ENCODE measurements at places on chromosomes 5 and 9.

DNA sequence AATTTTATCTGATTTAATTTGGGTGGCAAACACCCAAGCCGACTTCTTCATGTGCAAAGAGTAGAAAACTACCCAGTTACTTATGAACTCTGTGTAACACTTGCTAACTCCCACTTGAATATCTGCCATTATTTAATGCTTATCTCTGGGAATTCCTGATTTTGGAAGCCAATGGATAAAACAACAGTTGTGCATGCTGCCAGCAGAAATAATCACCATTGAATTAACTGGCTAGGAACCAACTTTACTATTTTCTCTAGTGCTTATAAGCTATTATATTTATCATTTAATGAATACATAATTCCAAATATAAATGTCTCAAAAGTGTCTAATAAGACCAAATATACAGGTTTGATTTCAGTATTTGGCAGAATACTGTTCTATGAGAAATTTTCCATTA, 85.7 kb downstream of the IZUMO3 start:
- no peak for DNase-seq

- DNase-seq, result no peak
Observed at GRCh38 chr5:122501089-122501435, 189.0 kb downstream of the SNCAIP start.

GRCh38 chr9:91814201-91814600, 135.8 kb downstream of the ROR2 start:
- DNase-seq, result no peak

GRCh38 chr9:38059233-38059936, 9.6 kb downstream of the SHB start:
- no peak for DNase-seq

GRCh38 chr5:101942321-101942882, 353.7 kb downstream of the SLCO4C1 start:
- no peak for DNase-seq

- no peak for DNase-seq
Observed at GRCh38 chr9:85940275-85940831, 593 bp upstream of the NAA35 start.

DNA sequence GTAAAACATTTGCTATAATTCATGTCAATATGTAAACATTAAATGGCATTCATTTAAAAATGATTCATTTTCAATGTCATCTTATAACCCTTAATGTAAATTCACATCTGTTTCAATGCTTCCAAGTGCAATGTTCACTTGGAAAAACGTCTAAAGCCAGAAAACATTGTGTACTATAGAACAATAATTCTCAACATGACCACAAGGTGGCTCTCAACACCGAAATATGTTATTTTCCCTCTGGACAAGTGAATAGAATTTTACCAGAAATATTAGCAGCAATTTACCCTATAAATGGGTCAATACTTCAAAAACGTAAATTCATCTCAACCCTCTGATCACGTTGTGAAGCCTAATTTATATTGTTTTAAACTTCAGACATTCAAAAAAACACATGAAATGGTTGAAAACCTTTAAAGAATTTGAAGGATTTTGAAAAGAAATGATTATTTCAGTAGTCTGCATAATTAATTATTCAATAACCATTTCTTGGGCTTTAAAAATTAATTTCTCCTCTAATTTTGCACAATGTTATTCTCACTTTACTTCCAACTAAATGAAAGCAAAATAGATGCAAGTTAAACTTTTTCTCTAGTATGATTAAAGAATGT, 11.0 kb downstream of the CDH10 start:
- no peak for DNase-seq

GRCh38 chr9:7171396-7172153, 413.8 kb downstream of the KDM4C start:
- no peak for DNase-seq

DNA sequence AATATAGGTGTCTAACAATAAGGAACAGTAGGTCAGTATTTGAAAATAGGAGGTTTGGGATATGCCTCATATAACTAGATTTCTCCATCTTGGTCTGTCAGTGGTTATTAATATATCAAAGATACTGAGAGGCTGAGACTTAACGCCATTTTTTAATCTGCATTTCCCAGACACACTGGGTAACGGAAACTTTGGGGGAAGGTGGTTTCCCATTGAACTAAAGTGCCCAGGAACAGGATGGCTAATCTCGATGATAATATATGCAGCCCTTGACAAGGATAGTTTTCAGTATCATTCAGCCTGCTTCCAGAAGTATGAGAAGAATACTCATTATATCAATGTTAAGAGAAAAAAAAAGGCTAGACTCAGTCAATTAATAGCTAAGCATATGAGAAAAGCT, 30.7 kb downstream of the EFNA5 start:
- DNase-seq, result no peak

DNA sequence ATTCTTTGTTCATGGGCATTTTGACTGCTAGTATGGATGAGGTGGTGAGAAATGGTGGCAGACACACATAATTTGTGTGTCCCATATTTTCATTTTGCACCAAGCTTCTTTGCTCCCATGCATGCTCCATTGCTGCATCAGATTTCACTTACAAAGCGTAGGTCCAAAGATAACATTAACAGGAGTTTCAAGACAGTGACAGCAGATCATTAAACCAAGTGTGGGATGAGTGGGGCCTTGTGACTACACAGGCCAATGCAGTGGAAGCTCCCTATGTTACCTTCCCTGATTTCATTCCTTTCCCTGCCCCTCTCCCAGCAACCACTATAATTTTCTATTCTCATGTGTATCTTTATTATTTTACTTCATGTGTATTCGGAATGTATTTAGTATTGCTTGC, 142.0 kb downstream of the AOPEP start:
- DNase-seq, result no peak

DNA sequence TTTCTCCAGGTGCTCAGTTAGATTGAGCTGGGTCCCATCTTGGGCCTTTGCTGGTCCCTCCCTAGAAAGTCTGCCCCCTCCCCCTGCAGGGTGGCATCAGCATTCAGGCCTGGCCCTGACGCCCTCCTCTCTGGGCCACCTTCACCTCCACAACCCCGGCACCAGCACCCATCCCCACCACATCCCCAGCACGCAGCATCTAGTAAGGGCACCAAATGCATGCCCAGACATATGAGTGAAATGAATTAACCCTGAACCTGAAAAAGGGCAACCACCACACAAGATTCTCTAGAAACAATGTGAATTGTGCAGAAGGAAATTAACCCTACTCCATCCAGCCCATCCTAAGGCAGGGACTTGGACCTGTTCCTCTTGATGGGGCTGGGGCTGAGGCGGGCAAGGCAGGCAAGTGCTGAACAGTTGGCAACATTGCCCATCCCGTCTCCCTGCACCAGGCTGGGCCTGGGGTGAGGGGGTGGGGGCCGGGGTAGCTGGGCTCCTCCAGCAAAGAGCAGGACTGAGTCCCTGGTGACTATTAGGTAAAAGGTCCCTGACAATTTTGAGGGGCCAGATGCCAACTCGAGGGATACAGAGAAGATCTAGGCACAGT, 125.9 kb downstream of the KCNIP1 start:
- no peak for DNase-seq

DNA sequence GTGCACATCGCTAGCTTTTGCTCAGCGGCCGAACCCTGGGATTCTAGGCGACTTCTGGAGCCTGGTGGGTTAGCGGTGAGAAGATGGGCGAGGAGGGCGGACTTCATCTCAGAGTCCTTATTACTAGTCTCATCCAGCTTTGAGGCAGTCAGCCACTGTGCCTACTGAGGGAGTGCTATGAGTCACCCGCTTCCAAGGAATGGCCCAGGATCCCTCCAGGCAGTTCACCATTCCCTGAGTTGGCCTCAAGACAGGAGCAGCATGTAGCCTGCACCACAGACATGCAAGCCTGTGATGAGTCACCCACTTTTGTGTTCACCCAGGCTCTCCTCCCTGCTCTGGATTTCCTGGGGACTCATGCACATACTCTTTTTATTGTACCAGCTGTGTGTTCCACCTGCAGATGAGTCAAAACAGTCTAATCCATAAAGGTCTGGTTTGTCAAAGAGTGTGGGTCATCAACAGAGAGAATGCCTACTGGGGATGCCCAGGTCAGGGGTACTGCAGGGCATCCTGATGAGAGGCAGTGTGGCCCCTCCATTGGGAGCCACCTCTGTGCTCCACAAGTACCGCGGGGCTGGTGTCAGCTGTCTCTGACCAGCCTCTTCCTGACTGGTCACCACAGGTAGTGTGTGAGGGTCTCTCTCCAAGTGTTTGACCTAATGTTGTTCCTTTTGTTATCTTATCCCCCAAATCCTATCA, 20.2 kb downstream of the SLC22A5 start:
- DNase-seq, result no peak

GRCh38 chr9:71859939-71860338, 51.1 kb downstream of the ABHD17B start:
- DNase-seq, result no peak

DNA sequence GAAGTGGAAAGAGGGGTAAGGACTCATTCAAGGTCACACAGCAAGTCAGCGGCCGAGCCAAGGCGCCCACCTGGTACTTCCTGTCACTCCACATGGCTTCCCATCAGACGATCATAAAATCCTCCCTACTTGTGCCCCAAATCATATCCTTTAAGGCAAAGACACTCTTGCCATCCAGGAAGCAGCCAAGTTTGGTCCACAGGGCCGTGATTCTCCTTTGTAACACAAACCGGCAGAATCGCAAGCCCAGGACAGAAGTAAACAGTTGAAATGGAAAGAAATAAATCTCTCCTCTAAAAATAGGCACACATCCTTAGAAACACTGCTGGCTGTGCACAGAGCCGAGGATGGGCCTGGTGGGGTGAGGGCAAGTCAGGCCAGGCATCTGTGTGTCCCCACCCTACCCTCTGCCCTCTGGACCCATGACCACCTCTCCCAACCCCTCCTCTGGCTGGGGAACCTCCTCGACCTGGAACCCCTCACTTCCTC, 30.5 kb downstream of the TMOD1 start:
- DNase-seq, result no peak

- no peak for DNase-seq
Observed at GRCh38 chr5:146788898-146789297, 89.7 kb downstream of the PPP2R2B start.

DNA sequence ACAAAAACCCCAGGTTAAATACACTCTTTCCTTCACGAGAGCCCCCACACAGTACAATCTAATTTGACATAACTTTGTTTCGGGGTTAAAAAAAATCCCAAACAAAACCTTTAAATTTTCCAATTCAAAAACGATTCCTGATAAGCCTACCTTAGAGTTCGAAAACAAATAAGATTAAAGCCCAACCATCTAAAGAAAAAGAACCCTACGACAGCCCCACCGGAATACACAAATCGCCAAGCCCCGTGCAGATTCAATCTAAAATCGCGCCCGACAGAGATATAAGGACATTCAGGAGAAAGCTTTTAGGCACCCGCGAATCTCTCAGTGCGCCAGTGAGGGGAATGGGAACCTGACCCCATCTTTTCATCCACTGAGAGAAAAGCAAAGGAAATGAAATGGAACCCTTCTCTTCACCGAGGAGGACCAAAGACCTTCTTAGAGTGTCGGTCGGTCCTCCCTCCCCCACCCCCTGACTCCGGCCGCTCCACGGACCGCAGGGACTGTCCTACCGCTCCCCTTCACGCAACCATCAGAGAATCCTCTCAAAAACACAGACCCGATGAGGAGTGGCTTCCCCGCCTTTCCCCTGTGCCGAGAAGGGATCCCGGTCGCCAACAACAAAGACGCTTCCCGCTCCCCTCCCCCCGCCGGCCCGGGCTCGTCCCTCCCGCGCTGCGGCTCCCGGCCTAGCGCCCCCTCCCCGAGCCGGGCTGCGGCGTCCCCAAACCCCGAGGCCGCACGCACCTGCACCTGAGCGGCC, 925 bp downstream of the ABHD17B start:
- peak; percentile 63 for DNase-seq

DNA sequence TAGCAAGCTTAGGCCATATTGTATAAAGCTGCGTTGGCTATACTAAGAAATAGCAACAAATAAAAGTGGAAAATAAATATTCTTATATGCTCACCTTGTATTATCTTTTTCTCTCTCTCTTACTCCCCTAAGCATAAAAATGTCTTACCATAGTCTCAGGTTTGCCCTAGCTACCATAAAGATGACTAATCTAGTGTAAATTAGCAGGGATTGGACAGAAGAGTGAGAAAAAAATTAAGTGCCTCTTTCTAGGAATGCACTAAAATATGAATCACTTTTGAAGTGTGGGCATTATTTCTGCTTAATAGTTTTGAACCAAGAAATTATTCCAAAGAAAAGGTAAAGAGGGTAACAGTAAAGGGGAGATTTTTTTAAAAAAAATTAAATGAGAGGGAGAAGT, 201.3 kb downstream of the HINT1 start:
- no peak for DNase-seq

DNA sequence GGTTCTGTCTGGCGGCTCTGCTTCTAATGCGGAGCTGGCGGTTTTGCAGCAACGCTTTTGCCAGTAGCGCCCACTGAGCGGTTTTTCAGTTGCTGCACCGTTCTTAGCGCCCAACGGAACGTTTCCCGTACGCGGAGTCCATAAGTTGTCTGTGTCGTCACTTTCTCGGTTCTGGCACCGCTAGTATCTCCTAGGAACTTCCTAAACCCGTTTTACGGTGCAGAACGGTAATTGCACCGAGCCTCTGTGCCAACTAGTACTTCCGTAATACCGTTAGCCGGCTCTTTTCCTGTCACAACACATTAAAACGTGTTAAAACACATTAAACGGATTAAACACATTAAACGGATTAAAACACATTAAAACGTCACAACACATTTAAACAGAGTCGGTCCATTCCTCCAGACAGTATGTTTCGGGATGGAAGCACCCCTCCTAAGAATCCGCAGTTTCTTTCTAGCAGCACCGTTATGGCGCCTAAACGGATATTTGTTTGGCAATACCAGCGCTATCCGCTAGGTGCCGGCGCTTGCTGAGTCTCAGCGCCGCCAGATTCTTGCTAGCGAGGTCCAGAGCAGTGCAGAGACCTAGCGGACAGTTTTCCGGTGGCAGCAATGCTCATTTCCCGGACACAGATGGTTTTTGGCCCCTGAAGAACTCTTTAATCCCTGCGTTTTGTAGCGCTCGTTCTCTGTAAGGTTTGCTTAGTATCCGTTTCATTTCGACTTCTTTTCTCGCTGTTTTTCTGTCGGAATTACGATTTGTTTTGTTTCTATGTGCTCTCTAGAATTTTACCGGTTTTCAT, 45.4 kb downstream of the ANXA2R start:
- peak; percentile 83 for DNase-seq

- no peak for DNase-seq
Observed at GRCh38 chr5:126640866-126641265, 40.1 kb downstream of the PHAX start.

GRCh38 chr9:86349271-86349670, 4.9 kb downstream of the TUT7 start:
- DNase-seq, result no peak

- no peak for DNase-seq
Observed at GRCh38 chr5:37005252-37005651, 128.7 kb downstream of the NIPBL start.

- peak; percentile 79 for DNase-seq
Observed at GRCh38 chr5:172403189-172403796, 51.0 kb downstream of the SH3PXD2B start.

DNA sequence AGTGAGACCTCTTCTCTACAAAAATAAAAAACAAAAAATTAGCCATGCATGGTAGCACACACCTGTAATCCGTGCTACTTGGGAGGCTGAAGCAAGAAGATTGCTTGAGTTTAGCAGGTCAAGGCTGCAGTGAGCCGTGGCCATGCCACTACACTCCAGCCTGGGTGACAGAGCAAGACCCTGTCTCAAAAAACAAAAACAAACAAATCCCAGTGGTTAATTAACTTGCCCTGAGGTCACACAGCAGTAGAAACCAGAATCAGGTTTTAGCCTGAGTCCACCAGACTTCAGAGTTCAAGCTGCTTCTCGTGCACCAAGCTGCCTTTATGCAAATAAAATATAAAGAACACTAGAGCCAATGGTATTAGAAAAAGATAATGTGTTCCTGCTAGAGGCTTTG, 169.7 kb downstream of the GOLPH3 start:
- no peak for DNase-seq

Data from posterior cingulate gyrus (tissue), 11 donors.